Activated T-helper 1 cell treated with anti-CD3 and anti-CD28 coated beads, Interleukin-12 subunit alpha, Interleukin-12 subunit beta, Interleukin-2, Interleukin-4 antibody, amounts not matched to agents 30 ng/mL and 10 ng/mL and 1 ng/mL, durations not matched to agents 14 hours and 24 hours and 36 hours (primary cell): ENCODE measurements at places on chromosomes 11 and 22. TPM values are rescaled to one million over a fixed set of nuclear protein-coding genes. Genes with fewer than 3 reads are reported as not detected.
A peak's percentile ranks its signal among the peaks of the same experiment; 100 is the strongest.

FAM181B gene
- total RNA-seq = not detected in 2 replicates

- peaks cover 24% of the 10 kb centered on the region for H3K36me3 ChIP-seq
- H3K4me3 ChIP-seq = peak overlapping the region; percentile 67
Measured at GRCh38 chr11:14356342-14356741, 2.6 kb downstream of the RRAS2 start.

DNA sequence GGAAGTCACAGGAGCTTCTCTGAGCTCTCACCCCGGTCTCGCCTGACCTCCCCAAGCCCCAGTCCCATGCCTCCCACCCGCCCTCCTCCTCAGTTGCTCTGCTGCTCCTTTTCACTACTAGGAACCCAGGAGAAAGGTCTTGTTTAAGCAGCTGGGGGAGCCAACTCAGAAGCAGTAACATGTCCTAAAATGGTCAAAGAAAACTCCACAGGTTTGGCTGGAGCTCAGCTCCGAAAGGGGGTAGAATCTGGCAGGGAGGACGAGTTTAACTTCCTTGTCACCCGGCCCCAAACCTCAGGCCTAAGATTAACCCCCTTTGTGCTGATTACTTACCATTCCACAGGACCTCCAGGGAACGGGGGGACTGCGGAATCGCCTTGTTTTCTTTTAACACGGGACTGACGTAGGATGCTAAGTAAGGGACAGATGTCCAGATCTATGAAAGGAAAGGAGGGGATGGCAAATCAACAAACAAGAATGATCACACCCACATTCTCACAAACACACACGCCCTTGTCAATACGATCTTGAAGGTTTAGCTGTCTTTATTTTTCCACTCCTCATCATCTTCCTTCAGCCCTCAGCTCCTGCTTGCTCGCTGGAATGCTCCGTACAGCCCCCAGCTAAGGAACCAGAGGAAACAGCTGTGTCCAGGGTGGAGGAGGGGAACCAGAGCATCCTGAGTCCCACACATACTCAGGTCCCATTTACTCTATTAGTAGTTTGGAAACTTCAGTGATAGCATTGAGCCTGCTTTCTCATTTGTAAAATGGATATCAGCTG is 13.5 kb downstream of the PCSK7 start:
- peaks cover 56% of the 10 kb centered on the region for H3K36me3 ChIP-seq
- peak overlapping the region; percentile 7 for H3K27ac ChIP-seq
- H3K27me3 ChIP-seq = no peaks in the 10 kb centered on the region
- no peak overlapping the region for H3K4me3 ChIP-seq

- no peak overlapping the region for H3K4me3 ChIP-seq
- H3K27ac ChIP-seq = no peak overlapping the region
- peaks cover 15% of the 10 kb centered on the region for H3K36me3 ChIP-seq
- DNase-seq = no peak
- H3K4me1 ChIP-seq = peaks cover 24% of the 10 kb centered on the region
Measured at GRCh38 chr22:39414886-39415285, 15.3 kb downstream of the TAB1 start.

API5 gene
- total RNA-seq = 165 and 167 TPM in 2 replicates

SLC5A1 gene
- not detected in 2 replicates for total RNA-seq

DNA sequence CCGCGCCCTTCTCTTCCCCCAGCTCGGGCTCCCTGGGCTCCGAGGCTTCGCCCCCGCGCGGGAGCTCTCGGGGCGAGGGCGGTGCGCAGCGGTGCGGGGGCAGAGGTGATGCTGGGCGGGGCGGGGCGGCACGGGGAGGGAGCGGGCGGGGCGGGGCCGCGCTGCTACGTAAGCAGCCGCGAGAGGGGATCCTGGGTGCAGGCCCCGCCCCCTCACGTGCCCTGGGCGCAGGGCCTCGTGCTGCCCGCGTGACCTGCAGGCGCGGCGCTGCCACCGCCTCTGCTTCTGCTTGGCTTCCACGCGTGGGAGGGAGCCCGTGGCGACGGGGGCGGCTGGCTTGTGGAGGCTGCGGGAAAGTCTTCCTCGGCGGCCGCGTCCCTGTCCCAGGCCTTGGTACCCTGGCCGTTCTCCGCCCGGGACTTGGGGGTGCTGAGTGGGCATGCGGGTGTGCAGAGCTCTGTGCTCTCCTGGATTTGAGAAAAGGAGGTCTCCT is 132.6 kb upstream of the HSD17B12 start:
- no peaks in the 10 kb centered on the region for H3K36me3 ChIP-seq
- H3K4me3 ChIP-seq = no peak overlapping the region
- no peak for DNase-seq
- no peaks in the 10 kb centered on the region for H3K4me1 ChIP-seq
- no peak overlapping the region for H3K27ac ChIP-seq

OR5P2 gene
- not detected in 2 replicates for total RNA-seq

GRCh38 chr11:73376160-73376802 is at the start of gene RELT:
TSS of gene RELT (plus strand) at chr11:73376399. CDS start at chr11:73389137, 12,738 bp downstream.
- peaks cover 28% of the 10 kb centered on the region for H3K4me1 ChIP-seq
- H3K27ac ChIP-seq = peak within 1 kb of the TSS; percentile 90
- H3K27me3 ChIP-seq = no peaks in the 10 kb centered on the region
- peaks cover 3% of the 10 kb centered on the region for H3K36me3 ChIP-seq

ADM gene
- total RNA-seq = 2.0 and 2.3 TPM in 2 replicates

OR56A1 gene
- not detected in 2 replicates for total RNA-seq
